ENCODE measurements at places on chromosomes 4 and X.

- no peak for DNase-seq
These were observed 640 bp downstream of the PHF8 start for GRCh38 chrX:54043541-54044125.

GRCh38 chr4:145345401-145345800 lies 136.3 kb upstream of the SMAD1 start:
- no peak for DNase-seq

DNA sequence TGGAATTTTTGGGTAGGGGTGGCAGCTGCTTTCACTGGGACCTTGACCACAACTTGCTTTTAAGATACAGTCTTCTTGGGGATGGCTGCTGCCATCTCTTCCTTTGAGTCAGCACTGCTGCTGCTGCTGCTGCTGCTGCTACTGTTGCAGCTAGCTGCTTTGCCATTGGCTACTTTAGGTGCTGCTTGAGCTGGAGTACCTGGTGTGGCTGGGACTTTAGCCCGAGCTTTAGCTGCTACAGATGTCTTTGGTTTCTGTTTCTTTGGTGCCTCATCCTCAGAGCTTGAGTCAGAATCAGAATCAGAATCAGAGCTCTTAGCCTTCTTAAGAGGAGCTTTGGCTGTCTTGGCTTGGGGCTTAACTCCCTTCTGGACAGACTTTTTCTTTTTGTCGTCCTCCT lies 52.2 kb downstream of the FAM9B start:
- peak; percentile 17 for DNase-seq

DNA sequence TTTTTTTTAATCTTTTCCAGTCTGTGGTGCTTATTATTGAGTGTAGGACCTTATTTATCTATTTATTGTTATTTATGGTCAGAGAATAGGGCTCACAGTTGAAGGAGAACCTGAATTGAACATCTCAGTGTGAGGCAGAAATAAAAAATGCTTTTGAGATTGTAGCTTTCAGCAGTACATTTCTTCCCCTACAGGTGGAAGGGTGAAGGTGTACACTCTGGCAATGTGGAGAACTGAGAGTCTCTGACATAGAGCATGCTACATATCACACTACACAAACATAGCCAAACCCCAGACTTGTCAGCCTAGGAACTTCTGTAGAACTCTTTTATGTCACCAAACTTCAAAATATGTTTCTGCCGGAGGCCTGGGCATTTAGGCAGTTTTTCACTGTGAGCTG lies 140.2 kb downstream of the STIM2 start:
- DNase-seq, result no peak

DNA sequence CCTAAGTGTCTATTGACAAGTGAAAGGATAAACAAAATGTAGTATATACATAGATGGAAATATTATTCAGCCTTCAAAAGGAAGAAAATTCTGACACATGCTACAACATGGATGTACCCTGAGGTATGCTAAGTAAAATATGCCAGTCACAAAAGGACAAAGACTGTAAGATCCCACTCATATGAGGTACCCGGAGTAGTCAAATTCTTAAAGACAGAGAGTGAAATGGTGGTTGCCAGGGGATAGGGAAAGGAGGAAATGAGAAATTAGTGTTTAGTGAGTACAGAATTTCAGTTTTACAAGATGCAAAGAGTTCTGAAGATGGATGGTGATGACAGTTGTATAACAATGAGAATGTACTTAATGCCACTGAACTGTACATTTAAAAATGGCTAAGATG lies 102.3 kb upstream of the NAP1L5 start:
- DNase-seq, result no peak

- DNase-seq, result no peak
These were observed 63.5 kb downstream of the ANAPC4 start for GRCh38 chr4:25440478-25441030.

- no peak for DNase-seq
These were observed 18.8 kb downstream of the C4orf46 start for GRCh38 chr4:158652920-158653319.

DNA sequence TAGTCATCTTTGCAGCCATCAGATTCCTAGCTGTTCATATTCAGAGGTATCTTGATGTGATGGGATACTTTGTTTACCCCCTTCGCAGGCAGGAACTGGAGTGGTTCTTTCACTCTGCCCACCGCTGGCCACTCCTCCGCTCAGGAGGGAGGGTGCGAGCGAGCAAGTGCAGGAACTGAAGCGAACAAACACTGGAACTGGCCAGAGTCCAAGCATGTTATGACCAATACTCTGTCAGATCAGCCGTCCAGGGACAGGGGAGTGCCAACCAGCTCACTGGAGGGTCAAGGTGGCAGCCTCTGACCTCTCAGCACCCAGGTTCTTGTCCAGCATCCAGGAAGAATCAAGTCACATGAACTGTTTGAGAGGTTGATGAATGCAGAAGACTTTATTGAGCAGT lies 18.0 kb upstream of the MANBA start:
- DNase-seq, result no peak

GRCh38 chr4:114464726-114465272 lies 133.8 kb upstream of the UGT8 start:
- DNase-seq, result no peak

DNA sequence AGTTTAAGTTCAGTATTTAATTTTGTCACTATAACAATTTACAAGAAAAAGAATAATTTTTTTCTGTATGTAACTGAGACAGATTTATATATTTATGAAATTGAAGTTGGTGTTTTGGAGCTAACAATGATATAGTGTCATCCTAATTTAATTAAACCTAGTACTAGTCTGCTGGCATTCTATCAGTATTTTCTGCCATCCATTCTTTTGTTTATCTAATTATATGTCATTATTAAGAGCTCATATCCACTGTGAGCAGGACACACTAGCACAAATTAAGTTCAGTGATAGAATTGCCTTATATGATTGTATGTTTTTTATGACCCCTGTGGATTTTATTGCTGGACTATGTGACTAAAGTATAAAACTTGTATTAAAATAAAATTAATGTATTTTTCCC lies 996.5 kb downstream of the CCSER1 start:
- no peak for DNase-seq

DNA sequence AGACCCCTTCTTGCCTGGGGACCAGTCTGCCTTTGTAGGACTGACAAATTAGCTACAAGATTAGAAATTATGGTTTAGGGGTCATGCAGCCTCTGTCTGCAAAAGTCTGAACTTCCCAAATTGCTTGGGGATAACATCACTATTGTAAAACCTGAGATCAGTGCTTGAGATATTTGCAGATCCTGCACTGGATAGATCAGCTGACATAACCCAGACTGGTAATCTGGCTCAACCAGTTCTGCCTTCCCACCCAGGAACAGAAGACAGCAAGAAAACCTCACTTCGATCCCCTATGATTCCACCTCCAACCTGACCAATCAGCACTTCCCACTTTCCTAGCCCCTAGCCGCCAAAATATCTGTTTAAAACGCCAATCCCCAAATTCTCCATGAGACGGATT lies 202.8 kb upstream of the DIAPH2 start:
- peak; percentile 41 for DNase-seq

GRCh38 chrX:48903290-48903689 lies 5.6 kb downstream of the PQBP1 start:
- DNase-seq, result no peak

DNA sequence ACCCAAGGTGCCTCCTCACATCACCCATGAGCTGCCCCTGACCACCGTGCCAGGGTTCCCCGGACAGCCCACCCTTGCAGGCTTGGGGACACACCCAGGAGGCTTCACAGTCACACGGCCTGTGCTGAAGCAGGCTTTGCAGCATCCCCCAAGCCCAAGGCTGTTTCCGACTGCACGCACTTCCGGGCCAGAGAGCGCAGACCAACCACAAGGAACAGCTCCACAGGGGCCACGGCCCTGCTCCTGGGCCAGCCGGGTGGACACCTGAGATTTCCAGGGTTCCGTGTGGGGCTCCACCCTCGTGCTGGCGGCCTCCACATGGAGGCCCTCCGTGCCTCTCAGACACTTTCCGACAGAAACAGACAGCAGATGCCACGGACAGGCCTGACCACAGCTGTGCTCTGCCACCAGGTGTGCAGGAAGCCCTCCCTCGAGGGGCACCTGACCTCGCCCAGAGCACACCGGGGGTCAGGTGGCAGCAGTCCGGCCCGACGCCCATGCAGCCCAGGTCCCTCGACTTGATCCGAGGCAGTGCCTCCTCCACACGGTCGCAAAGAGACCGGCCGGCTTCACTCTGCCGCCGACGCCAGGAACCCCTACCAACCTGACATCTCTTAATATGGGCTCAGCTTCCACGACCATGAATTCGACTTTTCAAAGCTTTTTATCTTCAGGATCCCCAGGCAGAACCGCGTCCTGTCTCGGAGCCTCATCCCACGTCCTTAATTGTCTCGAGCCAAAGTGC lies 8.0 kb downstream of the CTBP1 start:
- DNase-seq, result no peak

Measured in ELF-1 (cell line).